ENCODE measurements at places on chromosomes 4 and X.

DNA sequence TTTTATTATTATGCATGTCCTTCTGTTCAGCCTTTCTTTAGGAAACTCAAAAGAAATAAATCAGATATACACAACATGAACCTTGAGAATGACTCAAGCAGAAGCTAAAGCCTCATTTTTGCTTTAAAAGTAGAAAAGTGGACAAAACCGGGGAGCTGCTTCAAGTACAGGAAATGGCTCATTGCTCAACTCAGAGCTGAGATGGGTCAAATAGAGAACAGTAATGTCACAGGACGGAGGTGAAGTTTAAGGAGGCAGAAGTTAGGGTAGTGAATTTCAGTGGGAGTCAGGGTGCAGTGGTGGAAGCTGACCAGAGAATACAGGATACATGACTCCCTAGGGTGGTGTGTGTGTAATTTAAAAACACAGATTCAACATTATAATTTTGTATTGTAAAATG is 22.2 kb downstream of the PHKA2 start:
- DNase-seq, result no peak

- DNase-seq, result no peak
Observed at GRCh38 chr4:47837094-47837907, 566 bp downstream of the CORIN start.

DNA sequence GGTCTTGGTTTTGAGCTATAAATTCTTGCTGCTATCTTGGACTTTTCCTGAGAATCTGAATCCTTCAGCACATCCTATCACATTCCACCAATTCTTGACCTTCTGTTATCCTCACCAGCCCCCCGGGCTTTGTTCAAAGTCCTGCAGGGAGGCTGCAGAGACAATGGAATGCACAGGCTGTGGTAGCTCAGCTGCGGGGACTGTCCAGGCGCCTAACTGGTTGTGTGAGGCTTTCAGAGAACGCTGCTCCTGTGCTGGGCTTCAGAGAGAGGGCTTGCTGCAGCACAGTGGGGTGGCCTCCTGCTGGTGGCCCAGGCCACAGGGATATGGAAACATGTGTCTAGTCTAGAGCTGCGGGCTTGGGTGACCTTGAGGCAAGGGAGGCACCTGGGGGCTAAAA is 196.3 kb upstream of the GATB start:
- DNase-seq, result no peak

GRCh38 chrX:129748305-129748704 is 9.5 kb downstream of the XPNPEP2 start:
- no peak for DNase-seq

DNA sequence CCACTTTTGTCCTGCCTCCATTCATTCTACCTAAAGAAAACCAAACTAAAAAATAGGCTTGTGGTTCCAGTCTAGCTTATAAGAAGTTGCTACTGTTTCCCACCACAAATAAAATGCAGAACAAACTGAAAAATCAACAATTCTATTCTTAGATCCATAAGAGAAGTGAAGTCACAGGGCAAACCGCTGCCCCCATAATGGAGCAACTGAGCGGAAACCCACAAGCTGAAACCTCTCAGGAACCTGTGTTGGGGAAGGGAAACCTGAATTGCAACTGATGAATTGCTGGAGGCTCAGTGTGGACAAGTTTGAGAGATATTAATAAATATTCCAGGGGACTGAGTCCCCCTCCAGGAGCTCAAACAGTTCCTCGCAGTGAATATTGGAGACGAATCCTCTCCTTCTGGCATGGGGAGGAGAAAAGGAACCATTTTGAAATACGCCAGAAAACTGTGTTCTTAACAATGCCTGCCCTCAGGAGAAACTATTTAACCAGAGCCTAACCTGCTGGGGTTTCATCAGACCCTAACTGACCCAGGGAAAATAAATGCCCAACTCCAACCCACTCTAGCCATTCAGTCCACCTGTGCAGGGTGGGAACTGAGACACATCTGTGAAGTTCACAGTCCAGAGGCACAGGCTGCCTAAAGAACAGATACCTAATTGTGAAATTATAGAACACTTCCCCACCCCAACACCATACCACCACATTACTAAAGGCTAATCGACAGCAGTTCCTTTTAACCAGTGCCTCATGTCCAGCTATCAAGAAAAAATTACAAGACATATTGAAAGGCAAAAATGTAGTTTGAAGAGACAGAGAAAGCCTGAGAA is 22.8 kb upstream of the SH3RF1 start:
- no peak for DNase-seq

- no peak for DNase-seq
Observed at GRCh38 chr4:108110450-108110849, 58.3 kb downstream of the LEF1 start.

GRCh38 chr4:80313627-80314026 is 21.9 kb upstream of the CFAP299 start:
- no peak for DNase-seq

DNA sequence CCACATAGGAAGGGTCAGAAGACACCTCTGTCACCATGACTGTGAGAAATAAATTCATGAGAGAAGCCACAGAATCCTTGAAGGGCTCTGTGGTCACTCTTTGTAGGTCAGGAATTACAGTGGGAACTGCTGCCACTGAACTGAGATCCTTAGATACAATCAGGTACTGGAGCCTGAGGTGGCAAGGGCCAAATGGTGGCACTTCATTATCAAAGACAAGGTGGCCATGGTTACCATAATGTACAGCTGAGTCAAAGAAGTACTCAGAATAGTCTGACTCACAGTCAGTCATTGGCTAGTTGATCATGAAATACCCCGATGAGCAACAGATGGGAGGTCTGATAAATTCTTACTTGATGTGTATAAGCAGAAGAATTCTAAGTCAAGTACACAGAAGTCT is 131.9 kb downstream of the RTL3 start:
- no peak for DNase-seq

DNA sequence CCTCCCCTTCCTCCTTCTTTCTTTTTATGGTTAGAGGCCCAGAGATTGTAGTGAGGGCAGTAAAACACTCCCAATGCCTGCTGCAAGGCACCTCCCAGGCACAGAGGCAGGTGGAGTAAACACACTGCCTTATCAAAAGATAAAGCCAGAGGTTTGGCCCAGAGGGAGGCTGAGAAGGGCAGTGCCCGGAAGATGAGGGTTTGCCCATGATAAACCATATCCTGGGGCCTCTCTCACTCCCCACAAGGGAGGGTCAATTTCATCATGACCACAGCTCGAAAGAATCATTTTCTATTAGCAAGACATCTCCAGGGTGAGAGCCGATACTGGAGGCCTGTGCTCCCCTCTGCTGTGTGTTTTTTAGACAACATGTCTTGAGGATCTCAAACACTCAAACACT is 98.5 kb upstream of the FAM9C start:
- no peak for DNase-seq

DNA sequence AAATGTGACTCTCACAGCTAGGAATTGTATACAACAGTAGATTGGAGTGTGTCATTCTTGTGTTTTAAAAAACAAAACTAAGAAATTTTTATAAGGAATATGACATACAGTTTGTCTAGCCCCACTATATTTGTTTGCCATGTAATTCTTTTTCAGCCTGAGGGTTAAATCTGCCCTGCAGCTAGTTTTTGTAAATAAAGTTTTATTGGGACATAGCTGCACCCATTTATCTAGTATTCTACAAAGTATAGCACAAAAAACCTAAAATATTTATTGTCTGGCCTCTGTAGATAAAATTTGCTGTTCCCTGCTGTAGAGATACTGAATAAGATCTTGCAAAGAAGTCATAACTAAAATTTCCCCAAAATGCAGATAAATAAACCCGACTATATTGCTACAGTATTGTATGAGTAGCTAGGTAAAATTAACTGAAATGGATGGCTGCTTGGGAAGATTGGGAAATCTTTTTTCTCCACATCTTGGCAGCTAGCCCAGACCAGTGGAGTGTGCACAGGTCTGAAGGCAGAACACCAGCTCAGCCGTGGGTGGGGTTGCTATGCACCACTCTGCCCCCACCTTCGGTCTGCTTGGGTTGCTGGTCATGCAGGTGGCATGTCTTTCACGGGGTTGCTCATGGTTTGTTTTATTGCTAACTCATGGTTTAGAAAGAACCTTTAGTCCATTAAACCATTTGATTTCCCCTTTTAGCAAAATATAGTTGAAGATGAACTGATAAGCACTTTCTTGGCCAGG is 127.9 kb downstream of the KLHL8 start:
- peak; percentile 84 for DNase-seq

DNA sequence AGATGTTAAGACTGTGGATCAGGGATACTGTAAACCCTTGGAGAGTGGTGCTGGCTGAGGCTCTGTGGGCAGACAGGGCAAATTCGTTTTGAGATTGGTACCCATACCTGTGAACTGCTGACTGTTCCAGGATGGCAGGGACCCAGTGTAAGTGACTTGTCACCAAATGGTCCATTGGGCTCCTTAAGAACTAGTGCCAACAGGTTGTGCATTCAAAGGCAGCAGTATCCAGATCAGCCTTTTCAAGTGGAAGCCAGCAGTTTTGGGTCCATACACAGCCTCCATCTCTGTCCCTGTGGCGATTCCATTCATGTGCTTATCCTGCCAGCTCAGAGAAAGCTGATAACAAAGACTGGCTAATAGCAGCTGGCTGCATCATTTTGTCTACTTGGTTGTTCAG is 84.0 kb upstream of the SCOC start:
- no peak for DNase-seq
